Spinal cord (tissue), 10 donors: ENCODE measurements at places on chromosomes 2 and 18.

DNA sequence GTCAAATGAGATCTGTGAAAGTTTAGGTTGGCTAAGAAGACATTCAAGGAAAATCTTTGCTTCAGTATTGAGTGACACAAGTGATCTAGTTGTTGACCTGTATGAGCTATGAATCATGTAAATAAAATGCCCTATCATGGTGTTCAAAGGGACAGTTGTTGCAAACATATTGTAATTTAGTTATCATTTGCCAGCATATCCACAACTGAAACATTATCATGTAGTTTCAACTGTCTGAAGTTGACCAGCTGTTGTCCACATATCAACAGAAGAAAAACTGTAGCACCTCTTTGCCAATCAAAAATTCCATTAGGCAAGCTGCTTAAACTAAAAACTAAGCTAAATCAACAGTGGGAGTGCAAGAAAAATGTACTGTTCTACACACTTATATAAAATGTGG is 527.1 kb upstream of the NRXN1 start:
- no peak for DNase-seq

DNA sequence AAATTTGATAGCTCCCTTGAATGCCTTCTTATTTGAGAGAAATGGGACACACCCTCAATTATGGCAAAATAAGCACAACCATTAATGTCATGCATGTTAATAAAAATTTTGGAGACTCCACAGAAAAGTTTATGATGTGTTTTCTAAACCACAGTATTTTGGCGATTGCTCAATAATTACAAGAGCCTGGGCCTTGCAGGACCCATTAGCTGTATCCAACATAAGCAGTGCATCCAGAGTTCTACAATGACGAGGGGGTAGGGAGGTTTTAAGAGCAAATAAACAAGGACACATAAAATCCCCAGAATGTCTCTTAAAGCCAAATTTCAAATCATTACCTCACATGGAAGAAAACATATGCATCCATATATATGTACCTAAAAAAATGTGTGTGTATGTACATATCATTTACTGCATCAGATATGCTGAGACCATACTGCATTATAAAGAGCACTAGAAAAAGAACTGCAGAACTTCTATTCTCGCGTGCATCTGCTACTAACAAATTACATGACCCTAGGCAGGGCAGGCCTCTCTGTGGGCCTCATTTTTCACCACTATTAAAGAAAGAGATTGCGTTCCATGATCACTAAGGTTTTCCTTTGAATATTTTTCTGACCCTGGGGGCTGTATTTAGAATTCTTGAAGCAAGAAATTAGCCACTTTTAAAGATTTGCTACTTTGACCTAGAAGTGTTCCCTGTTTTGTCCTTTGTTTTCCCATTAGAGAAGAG is 38.0 kb downstream of the CMPK2 start:
- DNase-seq, result peak; percentile 11

GRCh38 chr2:231270221-231271114 is 72.0 kb downstream of the ARMC9 start:
- DNase-seq, result no peak

GRCh38 chr2:36564377-36564930 is 33.5 kb downstream of the FEZ2 start:
- no peak for DNase-seq

- no peak for DNase-seq
Measured at GRCh38 chr2:192126426-192126825, 68.3 kb downstream of the TMEFF2 start.
